ENCODE measurements at places on chromosomes 7 and 10.

DNA sequence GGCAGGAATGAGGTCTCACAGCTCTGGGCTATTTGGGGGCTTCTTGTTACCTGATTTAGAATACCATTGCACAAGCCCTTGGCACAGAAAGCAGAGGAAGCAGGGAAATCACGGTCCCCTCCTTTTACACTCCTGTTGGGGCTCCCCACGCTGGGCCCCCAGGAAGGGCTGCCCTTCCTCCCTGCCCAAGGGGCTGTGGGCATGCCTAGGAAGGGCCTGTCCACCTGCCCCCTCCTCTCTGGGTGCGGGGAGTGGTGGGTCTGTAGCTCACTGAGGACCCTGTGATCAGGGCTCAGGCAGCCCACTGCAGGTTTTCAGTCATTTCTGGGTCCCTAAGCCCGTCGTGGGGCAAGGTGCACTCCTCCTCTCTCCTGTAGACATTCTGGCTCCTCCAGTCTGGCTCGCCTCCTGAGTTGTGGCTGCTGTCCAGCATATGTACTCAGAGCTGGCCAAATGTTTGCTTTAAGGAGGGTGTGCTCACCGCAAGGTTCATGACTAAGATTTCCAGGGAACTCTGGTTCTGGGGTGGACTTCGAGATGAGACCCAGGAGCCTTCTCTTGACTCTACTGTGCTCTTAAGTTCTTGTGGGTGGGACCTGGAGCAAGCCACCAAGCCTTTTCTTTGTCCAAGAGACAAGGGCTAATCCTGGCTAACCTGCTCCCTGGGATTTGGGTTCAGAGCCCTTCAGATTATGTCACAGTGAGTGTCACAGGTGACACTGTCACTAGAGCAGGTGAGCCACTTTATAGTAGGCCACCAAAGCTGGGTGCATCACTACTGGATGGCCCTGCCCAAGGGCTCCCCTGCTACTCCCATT is 56.0 kb downstream of the TACR2 start:
- DNase-seq: peak; percentile 93

DNA sequence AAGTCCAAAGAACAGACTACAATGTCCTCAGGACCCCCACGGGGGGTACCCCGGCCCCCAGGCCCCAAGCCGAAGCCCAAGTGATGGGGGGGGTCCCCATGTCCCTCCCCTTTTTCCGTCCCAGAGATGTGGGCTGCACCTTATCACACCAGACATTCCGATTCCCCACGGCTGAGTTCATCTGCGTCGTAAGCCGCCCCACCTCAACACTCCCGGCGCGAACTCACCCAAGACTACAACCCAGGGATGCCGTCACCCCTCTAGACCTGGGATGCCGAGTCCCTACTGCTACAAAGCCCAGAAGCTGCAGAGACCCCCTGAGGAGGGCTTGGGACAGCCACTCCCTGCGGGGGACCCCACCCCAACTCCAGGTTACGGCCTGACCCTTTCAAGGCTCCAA is 14.5 kb downstream of the PDGFA start:
- DNase-seq: no peak

DNA sequence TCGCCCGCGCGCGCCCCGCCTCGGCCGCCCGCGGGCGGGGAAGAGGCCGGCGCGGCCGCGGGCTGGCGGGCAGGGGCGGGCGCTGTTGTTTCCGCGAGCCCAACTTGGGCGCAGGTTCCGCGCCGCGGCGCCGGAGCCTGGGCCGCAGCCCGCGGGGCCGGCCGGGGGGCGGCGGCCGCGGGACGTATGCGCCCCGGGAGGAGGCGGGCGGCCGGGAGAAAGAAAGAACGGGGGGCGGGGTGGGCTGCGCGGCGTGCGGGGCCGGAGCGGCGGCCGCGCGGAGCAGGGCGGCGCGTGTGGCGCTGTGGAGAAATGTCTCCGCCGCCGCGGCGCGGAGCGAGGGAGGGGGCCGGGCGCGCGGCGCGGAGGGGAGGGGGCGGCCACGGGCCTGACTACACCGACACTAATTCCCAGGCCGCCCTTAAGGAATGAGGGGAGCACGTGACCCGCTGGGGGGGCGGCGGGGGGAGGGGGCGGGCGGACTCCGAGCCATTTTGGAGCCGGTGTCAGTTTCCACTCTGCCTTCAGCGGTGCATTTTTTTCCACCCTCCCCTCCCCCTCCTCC is at the start of gene BMI1:
TSS of gene BMI1 (plus strand) at position 509 of the 565 bp plus-strand sequence. CDS start 5,351 bp downstream, outside the sequence.
- peak; percentile 74 for DNase-seq

DNA sequence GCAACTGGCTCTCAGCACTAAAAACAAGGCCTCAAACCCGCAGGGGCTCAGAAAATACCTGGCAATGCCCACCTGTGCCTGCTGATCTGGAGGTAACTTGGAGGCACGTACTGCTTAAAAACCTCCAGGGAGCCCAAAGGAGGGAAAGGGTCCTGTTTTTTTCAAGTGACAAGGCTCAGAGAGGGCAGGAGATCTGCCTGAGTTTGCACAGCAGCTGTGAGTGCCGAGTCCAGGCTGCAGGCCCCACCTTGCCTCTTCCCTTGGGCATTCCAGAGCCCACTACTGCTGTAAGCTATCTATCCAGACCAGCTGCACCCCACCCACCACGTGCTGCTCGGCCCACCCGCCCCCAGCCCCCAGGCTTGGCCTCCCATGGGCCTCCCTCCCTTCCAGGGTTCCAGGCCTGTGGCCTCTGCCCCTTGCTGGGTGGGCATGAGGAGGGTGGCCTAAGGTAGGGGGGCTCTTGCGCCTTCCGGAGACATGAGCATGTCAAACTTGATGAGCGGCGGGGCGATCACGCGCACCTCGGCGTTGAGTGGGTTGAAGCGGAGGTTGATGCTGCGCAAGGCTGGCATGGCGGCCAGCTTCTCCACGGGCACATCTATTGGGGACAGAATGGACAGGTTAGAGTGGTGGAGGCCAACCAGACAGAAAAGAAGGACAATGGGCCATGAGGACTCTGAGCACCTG is 17.2 kb upstream of the NPFFR1 start:
- DNase-seq: no peak

DNA sequence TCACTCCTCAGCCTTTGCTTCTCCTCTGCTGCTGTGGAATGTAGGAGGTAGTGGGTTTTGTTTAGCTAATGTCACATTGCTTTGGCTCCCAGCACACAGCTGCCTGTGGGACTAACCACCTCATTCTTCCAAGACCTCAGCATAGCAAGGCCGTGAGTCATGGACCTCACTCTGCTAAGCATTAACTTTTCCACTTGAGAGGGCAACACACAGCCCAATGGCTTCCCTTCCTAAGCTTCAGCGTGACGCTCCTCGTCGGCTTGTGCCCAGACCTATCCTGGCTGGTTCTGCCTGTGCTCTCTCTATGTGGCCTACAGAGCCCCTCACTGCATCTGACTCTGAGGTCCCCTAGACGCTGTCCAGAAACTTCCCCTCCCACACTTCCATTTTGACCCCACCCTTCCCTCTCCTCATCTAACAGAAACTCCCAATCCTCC is 23.3 kb downstream of the MYOF start:
- DNase-seq: peak; percentile 100

- DNase-seq: peak; percentile 82
Measured at GRCh38 chr7:41977151-41977651, 259.8 kb downstream of the GLI3 start.

DNA sequence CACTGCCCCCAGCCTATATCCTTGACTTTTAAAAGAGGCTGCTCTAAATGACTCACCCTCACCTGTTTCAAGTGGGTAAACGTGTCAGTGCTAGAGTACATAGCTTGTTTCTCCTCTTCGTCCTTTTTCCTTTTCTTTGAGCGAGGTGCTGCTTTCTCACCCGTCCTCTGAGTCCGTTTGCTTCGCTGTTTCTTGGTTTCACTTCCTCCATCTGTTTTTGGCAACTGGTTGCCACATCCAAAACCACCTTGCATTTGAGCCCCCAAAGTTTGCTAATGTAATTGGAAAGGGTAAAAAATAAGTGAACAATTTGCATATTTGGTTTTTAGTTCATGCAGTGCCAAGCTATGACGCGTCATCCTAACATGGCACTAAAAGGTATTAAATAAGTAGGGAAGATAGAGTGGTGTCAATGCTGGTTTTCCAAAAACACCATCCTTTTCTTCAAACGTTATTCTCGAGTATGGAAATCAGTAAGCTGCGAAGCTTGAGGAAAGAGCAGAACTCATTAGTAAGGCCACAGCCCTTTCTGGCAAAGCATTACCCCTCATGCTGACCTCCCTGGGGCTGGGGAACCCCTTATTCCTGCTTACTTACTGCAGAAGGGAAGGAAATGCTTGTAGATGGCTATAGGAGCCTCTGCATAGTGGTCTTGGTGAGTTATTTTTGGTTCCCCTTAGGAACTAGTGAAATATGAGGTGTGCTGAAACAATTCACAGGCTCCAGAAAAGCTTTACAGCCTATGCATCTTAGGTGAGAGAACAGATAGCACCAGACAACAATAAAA is 133.5 kb downstream of the GALNT11 start:
- DNase-seq: no peak

GRCh38 chr7:152424348-152425108 is 11.3 kb downstream of the KMT2C start:
- DNase-seq: peak; percentile 45

DNA sequence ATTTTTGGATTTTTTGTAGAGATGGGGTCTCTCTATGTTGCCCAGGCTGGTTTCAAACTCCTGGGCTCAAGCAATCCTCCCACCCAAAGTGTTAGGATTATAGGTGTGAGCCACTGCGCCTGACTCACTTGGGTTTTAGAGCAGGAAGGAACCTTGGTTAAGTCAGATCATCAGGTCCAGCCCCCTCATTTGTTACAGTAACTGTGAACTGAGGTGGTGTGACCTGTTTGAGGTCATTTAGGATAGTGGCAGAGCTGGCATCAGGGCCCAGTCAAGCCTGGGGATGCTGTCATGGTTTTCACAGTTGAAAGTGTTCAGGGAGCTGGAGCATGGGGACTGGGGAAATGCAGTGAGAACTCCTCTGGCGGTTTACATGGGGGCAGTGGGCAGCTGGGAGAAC is 159.6 kb downstream of the TAX1BP1 start:
- DNase-seq: no peak

DNA sequence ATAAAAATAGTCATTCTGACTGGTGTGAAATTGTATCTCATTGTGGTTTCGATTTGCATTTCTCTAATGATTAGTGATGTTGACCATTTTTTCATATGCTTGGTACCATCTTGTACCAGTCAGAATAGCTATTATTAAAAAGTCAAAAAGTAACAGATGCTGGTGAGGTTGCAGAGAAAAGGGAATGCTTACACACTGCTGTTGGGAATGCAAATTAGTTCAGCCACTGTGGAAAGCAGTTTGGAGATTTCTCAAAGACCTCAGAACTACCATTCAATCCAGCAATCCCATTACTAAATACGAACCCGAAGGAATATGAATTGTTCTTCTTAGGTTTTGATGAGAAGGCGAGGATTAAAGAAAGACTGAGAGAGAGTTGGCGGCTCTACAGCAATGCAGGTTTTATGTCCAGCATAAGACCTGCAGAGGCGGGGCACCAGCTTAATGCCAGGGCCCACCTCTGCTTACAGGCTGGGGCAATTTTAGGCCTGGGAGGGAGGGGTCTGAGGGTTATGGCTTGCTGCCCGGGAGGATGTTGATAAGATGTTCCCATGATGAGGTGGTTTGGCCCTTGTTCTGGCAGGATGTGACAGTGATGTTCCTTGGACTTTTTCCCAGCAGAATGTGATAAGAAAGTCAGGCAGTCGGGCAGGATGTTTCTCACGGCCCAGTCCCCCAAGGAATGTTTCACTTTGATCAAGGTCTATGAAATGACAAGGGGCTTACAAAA is 74.4 kb downstream of the MEST start:
- peak; percentile 84 for DNase-seq
